AG08395 (cell line): ENCODE measurements at places on chromosomes 7 and 10.

GRCh38 chr10:80697926-80698325 lies 160.2 kb downstream of the SH2D4B start:
- DNase-seq = no peak

- peak; percentile 100 for DNase-seq
These were observed at the start of gene PGAM1 for GRCh38 chr10:97425964-97426775. PGAM1 (plus strand) TSS chr10:97426191; CDS start chr10:97426308, 117 bp downstream.

DNA sequence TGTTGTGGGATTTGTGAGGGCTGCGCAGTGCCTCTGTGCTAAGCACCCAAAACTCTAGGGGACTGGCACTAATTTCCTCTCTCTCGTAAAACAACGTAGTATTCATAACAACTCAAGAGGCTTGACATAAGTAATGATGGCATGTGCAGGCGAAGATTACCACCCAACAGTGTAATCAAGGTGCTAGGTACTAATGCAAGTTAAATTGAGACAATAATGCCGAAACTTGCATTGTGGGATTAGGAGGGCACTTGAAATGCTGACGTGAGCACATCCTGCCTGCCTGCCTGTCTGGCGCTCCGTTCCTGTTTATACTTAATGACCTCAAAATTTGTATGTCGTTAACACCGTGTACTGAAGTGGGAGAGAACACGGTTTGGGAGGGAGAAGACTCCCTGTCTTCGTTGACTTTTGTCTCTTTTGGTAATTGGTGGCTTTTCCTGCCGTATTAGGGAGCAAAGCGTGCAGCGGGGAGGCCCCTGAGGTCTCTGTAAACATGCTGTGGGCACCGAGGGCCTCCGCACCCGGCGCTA lies 139.0 kb downstream of the MGMT start:
- no peak for DNase-seq

DNA sequence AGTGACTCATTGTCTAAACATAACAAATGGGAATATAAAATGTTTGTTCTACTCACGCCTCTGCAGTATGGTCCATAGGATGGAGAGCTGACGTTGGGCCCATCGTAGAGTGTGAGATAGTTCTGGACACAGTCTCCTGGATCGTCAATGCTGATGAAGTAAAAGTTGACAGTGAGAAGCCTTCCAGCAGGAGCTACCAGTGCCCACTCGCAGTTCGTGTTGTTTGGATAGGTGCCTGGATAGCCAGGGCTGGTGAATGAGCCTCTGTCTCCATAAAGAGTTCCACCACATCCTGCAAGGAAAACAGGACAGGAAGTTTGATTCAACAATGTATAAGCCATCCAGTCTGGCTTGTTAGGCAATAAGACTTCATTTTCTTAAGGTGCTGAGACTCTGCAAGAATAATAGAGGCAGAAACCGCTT lies 79.6 kb downstream of the OR13A1 start:
- DNase-seq = no peak

GRCh38 chr7:104272767-104273384 lies 55.5 kb upstream of the LHFPL3 start:
- DNase-seq = peak; percentile 19

- DNase-seq = no peak
These were observed 166.9 kb downstream of the GLI3 start for GRCh38 chr7:42070068-42070467.

GRCh38 chr10:98269435-98269912 lies 1.5 kb upstream of the LOXL4 start:
- DNase-seq = peak; percentile 96

DNA sequence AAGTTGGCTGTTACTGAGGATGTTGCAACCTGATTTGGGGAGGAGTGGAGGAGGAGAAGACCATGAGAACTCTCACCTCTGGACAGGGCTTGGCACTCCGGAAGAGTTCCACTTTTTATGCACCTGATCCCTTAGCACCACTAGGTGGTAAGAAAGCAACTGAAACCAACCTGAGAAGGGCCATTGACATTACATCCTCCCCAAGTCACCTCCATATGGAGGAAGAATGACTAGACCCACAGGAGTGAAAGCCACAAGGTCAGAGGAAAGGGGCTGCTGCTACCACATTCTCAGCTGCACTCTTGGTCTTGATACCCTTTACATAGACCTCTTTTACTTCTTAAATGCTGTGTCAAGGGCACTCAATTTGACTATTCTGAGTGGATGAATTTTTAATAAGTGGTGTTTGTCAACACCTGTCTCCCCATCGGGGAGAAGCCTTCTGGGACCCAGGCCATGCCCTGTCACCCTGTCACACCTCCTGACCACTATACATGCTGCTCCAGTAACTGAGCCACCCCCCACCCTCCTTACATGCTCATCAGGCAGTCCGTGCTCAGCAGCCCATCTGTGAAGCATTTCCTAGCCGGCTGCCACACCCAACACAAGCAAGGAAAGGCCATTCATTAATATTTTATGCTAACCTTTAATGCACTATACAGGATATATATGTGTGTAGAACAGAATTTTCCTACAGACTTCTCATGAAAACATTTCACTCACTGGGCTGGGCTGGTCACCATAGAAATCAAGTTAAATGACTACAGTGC lies 362.9 kb downstream of the GFRA1 start:
- DNase-seq = no peak

GRCh38 chr7:74365322-74366022 lies 76.3 kb downstream of the CLIP2 start:
- DNase-seq = peak; percentile 93

- DNase-seq = no peak
These were observed 76.8 kb upstream of the IKZF1 start for GRCh38 chr7:50227726-50228125.

DNA sequence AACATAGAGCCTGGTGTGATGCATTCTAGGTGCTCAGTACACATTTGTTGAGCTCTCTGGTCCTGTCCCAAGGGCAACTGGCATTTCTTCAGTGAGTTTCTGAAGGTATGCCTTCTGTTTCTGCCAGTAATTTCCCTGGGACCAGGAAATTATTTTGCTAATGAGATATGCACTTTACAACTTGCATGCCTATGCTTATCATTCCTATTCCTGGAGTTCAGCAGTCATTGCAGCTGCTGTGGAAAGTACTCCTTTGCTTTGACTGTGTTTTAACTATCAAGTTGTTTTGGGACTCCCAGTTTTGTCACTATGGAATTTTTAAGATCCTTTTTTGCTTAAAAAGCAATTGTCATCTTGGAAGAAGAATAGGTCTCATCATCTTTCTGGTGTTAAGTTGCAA lies 283.0 kb downstream of the BBS9 start:
- no peak for DNase-seq

- DNase-seq = no peak
These were observed 145.3 kb downstream of the CELF2 start for GRCh38 chr10:11162828-11163599.

DNA sequence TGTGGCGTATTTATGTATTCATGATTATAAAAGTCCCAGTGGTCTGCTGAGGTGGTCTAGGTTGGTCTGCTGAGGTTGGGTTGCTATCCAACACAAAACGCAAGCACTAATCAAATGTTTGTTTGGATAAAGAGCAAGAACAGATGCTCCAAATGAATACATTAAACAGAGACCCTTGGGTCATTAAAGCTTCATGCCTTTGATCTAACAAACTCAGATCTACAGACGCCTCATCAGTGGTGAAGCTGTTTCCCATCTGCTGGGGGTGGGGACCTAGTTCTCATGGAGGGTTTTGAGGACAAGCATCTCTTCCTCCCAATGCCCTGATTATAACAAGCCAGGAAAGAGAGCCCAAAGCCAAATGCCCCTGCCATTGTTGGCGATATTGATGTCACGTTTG lies 786.7 kb downstream of the NRG3 start:
- DNase-seq = no peak

GRCh38 chr10:103086261-103086660 lies 106.8 kb downstream of the NT5C2 start:
- DNase-seq = no peak

DNA sequence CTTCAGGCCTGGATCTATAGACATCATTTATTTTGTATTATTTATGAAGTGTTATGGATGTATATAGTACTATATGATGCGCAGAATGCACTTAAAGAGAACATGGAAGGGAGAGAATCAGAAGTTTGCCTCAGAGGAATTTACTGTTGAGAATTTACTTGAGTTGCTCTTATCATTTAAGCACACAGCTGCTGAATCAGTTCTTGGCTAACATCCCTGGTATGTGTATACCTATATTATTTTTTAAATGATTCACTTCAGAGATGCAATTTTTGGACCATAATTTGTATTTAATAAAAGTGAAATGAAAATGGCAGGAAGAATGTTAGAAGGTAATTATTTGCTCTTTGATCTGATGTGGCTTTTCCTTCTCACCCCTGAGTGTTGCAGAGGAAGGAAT lies 191.6 kb downstream of the BICC1 start:
- no peak for DNase-seq

GRCh38 chr7:73999664-74000435 lies 28.1 kb upstream of the ELN start:
- DNase-seq = peak; percentile 93

GRCh38 chr7:14158111-14158510 lies 168.6 kb upstream of the ETV1 start:
- no peak for DNase-seq

GRCh38 chr7:50921114-50921813 lies 138.6 kb upstream of the GRB10 start:
- no peak for DNase-seq

- DNase-seq = no peak
These were observed 5.8 kb downstream of the UNCX start for GRCh38 chr7:1238450-1238882.

- DNase-seq = peak; percentile 11
These were observed 735 bp downstream of the ZNF394 start for GRCh38 chr7:99499371-99499720.

DNA sequence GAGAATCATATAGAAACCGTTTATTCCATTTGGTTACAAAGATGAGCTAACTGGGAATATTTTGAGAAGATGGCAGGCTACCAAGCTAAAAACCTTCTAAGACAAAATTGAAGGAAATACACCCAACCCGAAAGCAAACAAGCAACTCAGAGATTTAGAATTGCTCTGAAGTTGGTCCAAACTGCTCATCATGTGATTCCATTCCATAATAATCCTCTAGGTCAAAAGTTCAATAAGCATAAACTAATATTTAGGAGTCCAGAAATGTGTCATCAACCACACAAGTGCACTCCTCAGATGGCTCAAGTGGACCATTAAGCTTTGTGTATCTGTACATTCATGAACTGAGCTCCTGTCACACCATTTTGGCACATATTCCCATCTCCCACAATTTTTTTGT lies 28.7 kb downstream of the DGKI start:
- peak; percentile 33 for DNase-seq

GRCh38 chr7:17674166-17674942 lies 265.9 kb downstream of the SNX13 start:
- DNase-seq = peak; percentile 36

- no peak for DNase-seq
These were observed 7.1 kb downstream of the ZMYND11 start for GRCh38 chr10:142371-142770.

DNA sequence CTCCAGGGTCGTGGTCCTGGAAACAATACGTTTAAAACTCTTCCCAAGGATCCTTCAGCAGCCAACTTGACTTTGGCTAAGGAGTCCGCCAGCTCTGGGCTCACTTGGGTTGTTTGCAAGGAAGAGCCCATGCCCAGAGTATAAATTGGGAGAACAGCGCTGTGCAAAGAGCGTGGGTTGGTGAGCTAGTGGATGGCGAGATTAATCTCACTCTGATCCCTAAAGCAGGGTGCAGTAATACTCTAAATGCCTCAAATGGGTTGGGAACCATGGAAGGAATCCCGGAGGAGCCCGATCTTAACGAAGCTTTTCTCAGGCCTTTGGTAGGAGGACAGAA lies 495 bp upstream of the SDHAF3 start:
- DNase-seq = no peak

- DNase-seq = no peak
These were observed 168.4 kb upstream of the DKK1 start for GRCh38 chr10:52145636-52146035.

DNA sequence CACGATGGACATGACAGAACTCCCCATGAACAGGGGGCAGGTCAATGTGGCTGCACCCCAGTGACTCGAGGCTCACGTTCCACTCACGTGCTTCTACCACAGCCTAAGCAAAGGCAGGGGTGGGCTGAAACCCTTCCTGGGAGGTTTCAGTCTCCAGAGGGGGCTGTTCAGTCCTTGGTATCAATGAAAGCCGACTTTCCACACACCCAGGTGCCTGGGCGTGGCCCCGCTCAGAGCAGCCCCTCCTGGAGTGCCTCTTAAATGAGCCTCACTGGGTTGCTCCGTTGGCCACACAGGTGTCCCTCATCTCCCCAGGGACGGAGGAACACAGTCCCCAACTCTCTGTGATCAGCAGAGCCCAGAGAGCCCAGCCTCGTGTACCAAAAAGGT lies 90.5 kb upstream of the PDGFA start:
- no peak for DNase-seq

DNA sequence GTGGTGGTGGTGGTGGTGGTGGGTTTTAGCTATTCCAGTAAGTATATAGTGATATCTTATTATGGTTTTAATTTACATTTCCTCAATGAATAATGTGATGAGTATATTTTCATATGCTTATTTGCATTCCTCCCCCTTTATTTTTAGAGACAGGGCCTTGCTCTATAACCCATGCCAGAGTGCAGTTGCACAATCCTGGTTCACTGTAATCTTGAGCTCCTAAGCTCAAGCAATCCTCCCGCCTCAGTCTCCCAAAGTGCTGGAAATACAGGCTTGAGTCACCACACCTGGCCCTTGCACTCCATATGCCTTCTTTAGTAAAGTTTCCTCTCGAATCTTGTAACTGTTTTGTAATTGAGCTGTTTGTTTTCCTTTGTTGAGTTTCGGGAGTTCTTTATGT lies 577.7 kb upstream of the AUTS2 start:
- no peak for DNase-seq

- DNase-seq = no peak
These were observed 101.5 kb upstream of the NPVF start for GRCh38 chr7:25329815-25330214.
